ENCODE measurements at places on chromosomes 5 and 9. TPM values are rescaled to one million over a fixed set of nuclear protein-coding genes. Genes with fewer than 3 reads are reported as not detected.

Gene KCNV2
- not detected for total RNA-seq

DNA sequence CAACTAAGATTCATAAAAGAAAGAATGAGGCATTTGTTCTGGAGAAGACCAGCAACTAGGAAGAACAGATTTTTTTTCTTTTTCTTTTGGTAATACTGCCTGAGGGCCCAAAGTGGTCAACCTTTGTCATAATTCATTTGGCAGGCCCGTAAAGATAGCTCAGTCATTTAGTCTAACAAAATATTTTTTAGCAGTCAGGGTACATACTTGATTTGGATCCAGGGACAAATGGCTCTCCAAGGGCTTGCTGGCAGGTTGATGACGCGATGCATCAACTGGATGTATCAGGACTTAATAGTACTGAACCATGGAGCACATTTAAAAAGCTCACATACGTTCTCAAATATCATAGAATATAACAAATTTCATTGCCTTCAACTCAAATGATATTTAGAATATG, 203.4 kb upstream of the ZNF608 start:
- no peaks in the 10 kb centered on the region for H3K4me1 ChIP-seq
- no peak overlapping the region for H3K27ac ChIP-seq
- no peak for DNase-seq
- H3K4me3 ChIP-seq: no peak overlapping the region

DNA sequence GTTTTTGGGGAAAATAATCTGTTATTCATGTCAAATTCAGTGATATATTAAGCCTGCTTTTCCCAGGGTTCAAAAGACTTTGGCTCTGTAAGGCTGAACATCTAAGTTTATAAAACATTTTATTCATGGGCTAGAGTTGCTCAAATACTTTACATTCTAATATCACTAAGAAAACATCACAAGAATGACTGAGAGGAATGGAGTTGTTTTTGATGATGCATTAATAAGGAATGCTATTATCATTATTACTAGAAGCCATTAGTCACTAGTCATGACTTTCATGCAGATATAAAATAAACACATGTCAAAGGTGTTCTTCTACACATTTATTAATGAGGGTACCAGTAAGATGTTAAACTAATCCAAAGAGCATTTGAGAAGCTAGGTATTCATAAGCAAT, 185.5 kb upstream of the KCNN2 start:
- H3K4me1 ChIP-seq: no peaks in the 10 kb centered on the region
- no peak overlapping the region for H3K4me3 ChIP-seq
- H3K27me3 ChIP-seq: no peaks in the 10 kb centered on the region
- H3K27ac ChIP-seq: no peak overlapping the region
- H3K36me3 ChIP-seq: no peaks in the 10 kb centered on the region
- no peak for DNase-seq

Gene SSNA1
- total RNA-seq: 30.5 TPM

DNA sequence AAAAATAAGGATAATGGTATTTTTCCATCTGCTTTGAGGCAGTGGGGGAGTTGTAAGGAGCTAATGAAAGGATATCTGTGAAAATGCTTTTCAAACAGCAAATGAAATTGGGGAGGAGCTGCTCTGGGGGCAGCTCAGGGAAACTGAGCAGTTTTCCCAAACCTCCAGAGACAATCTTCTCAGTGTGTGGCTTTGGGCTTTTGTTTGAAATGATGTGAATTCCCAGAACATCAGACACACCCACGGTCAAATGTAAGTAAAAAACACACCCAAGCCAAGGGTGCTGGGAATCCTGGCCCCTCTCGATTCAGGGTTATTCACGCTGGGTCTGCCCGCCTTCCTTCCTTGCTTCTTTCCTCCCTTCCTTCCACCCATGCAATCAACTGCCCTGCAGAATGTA, 512.6 kb downstream of the BNC2 start:
- H3K27me3 ChIP-seq: no peaks in the 10 kb centered on the region
- no peak for DNase-seq
- H3K36me3 ChIP-seq: no peaks in the 10 kb centered on the region
- H3K4me1 ChIP-seq: no peaks in the 10 kb centered on the region
- no peak overlapping the region for H3K27ac ChIP-seq
- H3K4me3 ChIP-seq: no peak overlapping the region

- no peak overlapping the region for H3K4me3 ChIP-seq
- peaks cover 3% of the 10 kb centered on the region for H3K27me3 ChIP-seq
- no peaks in the 10 kb centered on the region for H3K36me3 ChIP-seq
- H3K27ac ChIP-seq: no peak overlapping the region
- no peaks in the 10 kb centered on the region for H3K4me1 ChIP-seq
- no peak for DNase-seq
Measured at GRCh38 chr9:84450029-84450428, 109.5 kb upstream of the SLC28A3 start.

Gene SETX
- 36.1 TPM for total RNA-seq

Gene FER
- 14.2 TPM for total RNA-seq

GRCh38 chr5:170603578-170604565, 100.1 kb downstream of the KCNIP1 start:
- peaks cover 2% of the 10 kb centered on the region for H3K27me3 ChIP-seq
- no peak overlapping the region for H3K27ac ChIP-seq
- DNase-seq: no peak
- H3K36me3 ChIP-seq: no peaks in the 10 kb centered on the region
- no peaks in the 10 kb centered on the region for H3K4me1 ChIP-seq
- no peak overlapping the region for H3K4me3 ChIP-seq

DNA sequence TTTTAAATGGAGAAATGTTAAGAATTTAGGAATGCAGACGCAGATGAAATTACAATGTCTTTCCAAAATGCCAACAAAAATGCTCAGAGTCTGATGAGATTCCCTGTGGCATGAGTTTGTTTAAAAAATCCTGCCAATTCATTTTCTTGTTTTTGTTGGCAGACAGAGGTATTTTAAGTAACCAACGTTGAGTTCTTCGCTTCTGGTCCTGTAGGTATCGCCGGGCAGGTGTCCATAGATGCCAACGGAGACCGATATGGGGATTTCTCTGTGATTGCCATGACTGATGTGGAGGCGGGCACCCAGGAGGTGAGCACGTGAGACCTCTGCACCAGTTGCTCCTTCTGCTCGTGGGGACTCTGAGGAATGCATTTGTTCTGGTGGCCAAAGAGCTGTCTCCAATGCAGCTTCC, 69.4 kb downstream of the NPR3 start:
- no peak overlapping the region for H3K27ac ChIP-seq
- no peaks in the 10 kb centered on the region for H3K4me1 ChIP-seq
- H3K27me3 ChIP-seq: no peaks in the 10 kb centered on the region
- H3K36me3 ChIP-seq: no peaks in the 10 kb centered on the region
- no peak overlapping the region for H3K4me3 ChIP-seq

- no peak overlapping the region for H3K27ac ChIP-seq
- no peak overlapping the region for H3K4me3 ChIP-seq
- no peaks in the 10 kb centered on the region for H3K27me3 ChIP-seq
- peaks cover 3% of the 10 kb centered on the region for H3K4me1 ChIP-seq
- no peaks in the 10 kb centered on the region for H3K36me3 ChIP-seq
Measured at GRCh38 chr5:133849116-133849515, 119.3 kb downstream of the C5orf15 start.

GRCh38 chr5:74083096-74083791, 457.2 kb downstream of the ARHGEF28 start:
- no peaks in the 10 kb centered on the region for H3K27me3 ChIP-seq
- no peak overlapping the region for H3K27ac ChIP-seq
- H3K36me3 ChIP-seq: no peaks in the 10 kb centered on the region
- no peak for DNase-seq
- H3K4me3 ChIP-seq: no peak overlapping the region

- H3K4me1 ChIP-seq: no peaks in the 10 kb centered on the region
- H3K27ac ChIP-seq: no peak overlapping the region
- no peak overlapping the region for H3K4me3 ChIP-seq
Measured at GRCh38 chr9:91811024-91811909, 138.8 kb downstream of the ROR2 start.

- no peak overlapping the region for H3K4me3 ChIP-seq
- no peak overlapping the region for H3K27ac ChIP-seq
- no peak for DNase-seq
- peaks cover 10% of the 10 kb centered on the region for H3K4me1 ChIP-seq
Measured at GRCh38 chr5:180521101-180521500, 26.9 kb downstream of the CNOT6 start.

Gene GLDC
- total RNA-seq: not detected

DNA sequence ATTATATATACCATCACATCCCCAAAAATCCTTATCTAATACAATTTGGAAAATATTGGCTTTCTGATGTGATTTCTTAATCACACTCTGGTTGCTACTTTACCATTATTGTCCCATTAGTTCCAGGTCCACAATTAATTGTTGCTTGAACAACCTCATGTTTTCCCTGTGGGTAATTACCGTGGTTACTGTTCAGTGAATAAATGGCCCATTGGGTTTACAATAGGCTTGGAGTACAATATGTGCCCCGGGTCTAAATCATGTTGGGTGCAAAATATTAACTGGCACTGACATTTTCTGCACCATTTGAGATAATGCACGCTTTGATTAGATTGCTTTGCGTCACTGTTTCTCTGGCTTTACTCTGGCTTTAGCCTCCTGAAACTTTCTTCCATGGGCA, 163.7 kb downstream of the GABBR2 start:
- H3K4me3 ChIP-seq: no peak overlapping the region
- peaks cover 5% of the 10 kb centered on the region for H3K27me3 ChIP-seq
- DNase-seq: no peak

Gene ADGRD2
- not detected for total RNA-seq

All from CD4-positive, alpha-beta T cell (primary cell).